ENCODE measurements at places on chromosomes 11 and 22.
A peak's percentile ranks its signal among the peaks of the same experiment; 100 is the strongest.

- DNase-seq = peak; percentile 25
These were observed 602 bp downstream of the EWSR1 start for GRCh38 chr22:29268511-29269229.

DNA sequence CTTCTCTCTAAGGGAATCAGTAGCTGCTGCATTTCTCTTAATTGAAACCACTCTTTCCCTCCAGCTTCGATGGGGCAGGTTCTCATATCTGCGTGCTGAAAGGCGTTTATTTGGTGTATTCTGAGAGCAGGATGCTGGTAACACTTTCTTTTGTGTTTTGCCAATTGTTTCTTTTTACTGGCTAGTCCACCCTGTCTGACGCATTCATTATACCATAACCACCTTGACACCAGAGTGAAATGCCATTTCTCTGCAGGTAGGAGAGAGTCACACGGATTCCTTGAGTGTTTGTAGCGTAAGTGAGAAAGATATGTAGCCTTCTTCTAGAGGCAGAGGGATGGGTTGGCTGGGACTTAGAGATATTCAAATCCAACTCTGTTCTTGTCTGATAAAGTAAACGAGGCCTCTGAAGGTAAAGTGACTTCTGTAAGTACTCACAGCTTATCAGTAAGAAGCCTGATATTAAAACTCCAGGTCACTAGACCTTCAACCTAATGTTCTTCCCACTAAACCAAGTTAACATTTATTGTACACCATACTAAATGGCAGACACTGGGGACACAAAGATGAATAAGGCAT is 21.4 kb downstream of the CD44 start:
- DNase-seq = no peak

DNA sequence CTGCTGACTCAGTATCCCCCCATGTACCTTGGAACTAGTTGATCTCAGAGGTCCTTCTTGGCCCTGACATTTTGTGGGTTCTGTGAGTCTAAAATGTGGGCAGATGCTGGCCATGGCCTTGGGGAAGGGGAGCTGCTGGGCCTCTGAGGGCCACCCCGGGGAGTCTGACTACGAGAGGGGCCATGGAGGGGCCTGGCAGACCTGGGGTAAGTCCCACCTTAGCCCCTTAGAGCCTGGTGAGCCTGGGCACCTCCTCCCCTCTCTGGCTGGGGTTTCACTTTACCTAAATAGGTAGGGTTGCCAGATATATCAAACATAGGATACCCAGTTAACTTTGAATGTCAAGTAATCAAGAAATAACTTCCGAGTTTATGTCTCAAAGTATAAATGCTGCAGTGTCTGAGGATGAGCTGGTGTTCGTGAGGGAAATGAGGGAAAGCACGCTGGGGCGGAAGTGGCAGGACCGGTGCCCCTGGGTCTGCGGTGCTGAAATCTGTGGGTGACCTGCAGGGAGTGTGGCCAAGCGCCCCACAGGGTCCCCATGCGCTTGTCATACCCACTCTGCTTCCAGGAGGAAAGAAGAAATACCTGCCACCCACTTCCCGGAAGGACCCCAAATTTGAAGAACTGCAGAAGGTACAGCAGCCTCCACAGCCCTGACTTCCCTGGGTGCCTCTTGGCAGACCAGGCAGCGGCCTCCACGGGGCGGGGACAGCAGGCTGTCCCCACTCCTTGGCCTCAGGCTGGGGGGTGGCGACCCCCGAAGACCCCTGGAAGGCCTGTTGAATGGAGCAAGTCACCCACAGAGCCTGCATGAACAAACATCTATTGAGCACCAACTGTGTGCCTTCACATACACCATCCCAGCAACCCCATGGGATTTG is 4.8 kb downstream of the PARVG start:
- DNase-seq = no peak

DNA sequence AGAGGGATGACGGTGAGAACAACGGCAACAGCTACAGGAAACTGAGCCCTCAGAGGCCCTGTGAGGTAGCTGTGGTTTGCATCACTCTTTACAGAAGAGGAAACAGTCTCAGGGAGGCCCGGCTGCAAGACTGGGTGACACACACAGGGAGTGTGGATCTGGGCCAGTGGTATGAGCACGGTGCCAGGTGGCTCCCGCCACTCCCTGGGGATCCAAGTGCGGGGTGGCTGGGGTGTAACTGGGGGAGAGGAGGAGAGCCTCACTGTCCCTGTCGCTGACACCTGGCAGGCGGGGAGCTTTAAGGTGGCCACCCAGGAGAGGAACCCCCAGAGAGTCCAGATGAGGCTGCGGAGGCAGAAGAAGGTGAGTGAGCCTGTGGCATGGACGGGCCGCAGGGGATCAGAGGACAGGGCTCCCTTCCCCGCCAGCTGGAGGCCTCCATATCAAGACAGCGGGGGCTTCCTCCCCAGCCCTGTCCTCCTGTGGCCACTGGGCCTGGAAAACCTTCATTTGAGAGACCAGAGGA is 5.6 kb downstream of the RGL4 start:
- DNase-seq = peak; percentile 60

DNA sequence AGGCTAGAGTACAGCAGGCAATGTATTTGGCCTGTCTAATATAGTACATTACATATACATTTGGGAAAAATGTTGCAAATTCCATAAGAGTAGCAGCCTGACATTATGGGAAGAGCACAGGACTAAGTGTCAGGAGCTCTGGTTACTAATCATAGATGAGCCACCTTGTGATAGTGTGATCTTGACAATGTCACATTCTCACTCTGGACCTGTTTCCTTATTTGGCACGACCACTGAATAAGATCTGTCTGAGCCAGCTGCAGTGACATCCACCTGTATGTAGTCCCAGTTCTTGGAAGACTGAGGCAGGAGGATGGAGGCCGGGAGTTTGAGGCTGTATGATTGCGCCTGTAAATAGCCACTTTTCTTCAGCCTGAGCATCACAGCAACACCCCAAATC is 5.7 kb upstream of the LIN7C start:
- DNase-seq = no peak

DNA sequence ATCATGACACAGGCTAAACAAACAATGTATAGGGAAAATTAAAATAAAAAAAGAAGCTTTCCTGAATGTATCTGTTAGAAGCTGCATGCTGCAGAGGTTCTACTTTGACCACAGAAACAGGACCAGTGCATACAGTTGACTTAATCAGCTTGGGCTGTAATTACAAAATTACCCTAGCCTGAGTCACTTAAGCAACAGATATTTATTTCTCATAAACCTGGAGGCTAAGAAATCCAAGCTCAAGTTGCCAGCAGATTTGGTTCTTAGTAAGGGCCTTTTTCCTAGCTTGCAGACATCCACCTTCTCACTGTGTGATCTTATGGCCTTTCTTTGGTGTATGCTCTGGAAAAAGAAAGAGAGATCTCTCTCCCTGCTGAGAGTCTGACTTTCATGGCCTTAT is 946.5 kb upstream of the RAG2 start:
- no peak for DNase-seq

GRCh38 chr11:21475276-21475675 is 717.6 kb upstream of the ANO5 start:
- DNase-seq = no peak

- DNase-seq = no peak
These were observed 23.8 kb downstream of the CSNK2A3 start for GRCh38 chr11:11329062-11329806.

DNA sequence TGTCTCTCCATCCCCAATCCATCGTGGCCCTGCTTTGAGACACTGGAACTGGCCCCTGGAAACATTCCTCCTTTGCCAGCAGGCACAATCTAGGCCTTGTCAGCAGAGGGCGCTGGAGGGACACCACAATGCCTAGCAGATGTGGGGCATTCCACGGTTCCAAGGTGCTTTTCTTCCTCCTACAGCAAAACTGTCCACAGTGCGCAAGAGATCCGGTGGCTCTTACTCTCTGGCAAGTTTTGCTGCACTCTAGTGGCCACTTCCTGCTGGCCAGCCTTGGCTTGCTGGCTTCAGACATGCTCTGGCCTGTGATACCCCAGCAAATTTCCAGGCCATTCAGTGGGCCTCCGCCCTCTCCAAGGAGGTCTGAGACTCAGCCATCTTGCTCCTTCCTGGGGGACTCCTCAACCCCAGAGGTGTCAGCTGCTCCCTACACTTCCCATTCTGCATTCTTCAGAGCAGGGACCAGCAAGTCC is 17.1 kb upstream of the RBM4B start:
- DNase-seq = peak; percentile 61

DNA sequence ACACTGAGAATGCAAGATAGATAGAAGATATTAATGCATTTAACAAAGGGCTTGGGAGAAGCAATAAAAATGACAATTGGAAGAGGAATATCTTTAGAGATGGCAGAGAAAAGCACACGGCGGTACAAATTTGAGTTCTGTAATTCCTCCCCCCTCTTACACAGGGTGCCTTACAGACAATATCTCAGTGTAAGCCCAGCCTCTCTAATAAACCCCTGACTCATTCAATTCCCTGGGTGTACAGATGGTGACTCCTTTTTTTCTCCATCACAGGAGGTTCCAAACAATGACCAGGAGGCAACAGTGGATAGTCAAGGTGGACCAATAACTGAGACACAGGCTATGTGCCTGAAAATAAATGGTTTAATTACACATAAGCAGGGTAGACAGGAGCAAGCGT is 598.6 kb downstream of the OPCML start:
- no peak for DNase-seq

DNA sequence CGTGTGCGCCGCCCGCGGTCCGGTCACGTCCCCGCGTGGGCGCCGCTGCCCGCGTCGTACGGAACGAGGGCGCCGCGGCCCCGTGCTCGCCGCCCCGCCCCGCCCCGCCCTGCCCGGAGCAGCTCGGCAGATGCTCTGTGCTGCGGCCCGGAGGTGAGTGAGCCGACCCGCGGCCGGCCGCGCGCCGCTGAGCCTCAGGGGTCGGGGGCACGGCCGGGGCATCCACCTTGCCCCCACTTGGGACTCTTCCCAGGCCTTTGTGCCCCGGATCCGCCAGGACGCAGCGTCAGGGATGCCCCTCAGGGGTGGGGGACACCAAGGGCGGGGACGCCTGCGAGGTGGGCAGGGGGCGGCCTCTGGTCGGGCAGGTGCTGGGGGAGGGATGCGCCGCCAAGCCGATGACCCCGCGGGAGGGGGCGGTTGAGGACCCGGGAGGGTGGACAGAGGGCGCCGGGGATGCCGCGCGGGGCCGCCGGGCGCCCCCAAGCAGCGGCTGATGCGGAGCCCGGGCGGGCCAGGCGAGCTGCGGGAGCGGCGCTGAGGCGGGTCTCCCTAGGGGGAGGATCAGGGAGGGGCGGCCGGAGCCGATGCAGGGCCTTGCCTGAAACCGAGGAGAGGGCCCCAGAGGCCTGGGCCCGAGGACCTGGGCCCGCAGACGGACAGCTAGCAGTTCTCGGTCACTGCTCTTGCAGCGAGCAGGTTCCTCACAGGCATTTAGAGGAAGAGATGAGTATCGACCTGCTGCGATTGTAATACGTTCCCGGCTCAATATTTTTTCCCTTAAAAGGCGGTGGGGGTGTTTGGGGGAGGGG is at the start of gene GNAZ:
TSS of gene GNAZ (plus strand) at position 102 of the 812 bp plus-strand sequence. CDS start 25,177 bp downstream, outside the sequence.
- no peak for DNase-seq
